ENCODE measurements at places on chromosomes 13 and 19. TPM values are rescaled to one million over a fixed set of nuclear protein-coding genes. Genes with fewer than 3 reads are reported as not detected.

Gene KIR3DL2
- total RNA-seq = not detected

Gene ZNF283
- total RNA-seq = 3.6 TPM

Gene ZNF506
- total RNA-seq = 8.3 TPM

Gene NCAN
- 2.7 TPM for total RNA-seq

Gene PEAK3
- not detected for total RNA-seq

Gene ZNF135
- 5.2 TPM for total RNA-seq

Gene RNF17
- total RNA-seq = not detected

Gene TSEN34
- total RNA-seq = 22.5 TPM

Gene SSC5D
- 1.7 TPM for total RNA-seq

Gene VSTM1
- 0.65 TPM for total RNA-seq

DNA sequence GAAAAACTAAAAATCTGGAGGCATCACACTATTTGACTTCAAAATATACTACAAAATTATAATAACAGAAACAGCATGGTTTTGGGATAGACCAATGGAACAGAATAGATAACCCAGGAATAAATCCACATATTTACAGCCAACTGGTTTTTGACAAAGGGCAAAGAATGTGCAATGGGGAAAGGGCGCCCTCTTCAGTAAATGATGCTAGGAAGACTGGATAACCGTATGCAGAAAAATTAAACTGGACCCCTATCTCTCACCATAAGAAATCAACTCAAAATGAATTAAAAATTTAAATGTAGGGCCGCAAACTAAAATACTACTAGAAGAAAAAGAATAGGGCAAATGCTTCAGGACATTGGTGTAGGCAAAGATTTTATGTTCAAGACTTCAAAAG lies 440.5 kb upstream of the SGCG start:
- DNase-seq = no peak

DNA sequence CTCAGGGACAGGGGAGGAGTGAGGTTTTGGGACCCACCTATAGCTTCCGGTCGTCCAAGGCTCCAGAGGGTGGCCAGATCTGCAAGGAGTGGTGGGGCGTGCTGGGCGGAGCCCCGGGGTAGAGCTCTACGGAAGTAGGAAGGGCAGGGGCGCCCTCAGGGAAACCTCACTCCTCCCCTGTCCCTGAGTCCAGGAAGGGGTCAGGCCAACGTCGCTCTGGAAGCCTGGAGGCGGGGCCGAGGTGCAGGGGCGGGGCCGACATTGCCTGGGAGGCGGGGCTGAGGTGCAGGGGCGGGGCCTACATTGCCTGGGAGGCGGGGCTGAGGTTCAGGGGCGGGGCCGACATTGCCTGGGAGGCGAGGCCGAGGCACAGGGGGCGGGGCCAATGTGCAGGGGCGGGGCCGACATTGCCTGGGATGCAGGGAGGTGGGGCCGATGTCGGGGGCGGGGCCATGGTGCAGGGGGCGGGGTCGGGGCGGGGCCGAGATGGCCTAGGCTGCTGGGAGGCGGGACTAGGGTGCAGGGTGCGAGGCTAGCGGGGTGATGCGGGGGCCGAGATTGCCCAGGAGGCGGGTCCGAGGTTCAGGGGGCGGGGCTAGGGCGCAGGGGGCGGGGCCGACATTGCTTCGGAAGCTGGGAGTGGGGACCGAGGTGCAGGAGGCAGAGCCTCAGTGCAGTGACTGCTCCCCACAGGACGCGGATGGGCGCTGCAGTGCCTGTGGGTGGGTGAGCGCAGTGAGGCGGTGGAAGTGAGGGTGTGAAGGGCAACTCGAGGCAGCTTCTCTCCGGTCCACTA lies 4.9 kb upstream of the PALM start:
- peak; percentile 90 for DNase-seq

GRCh38 chr13:28958441-28958840 lies 138.3 kb downstream of the MTUS2 start:
- no peak for DNase-seq

- DNase-seq = no peak
Measured at GRCh38 chr19:31118287-31118955, 230.8 kb downstream of the TSHZ3 start.

- no peak for DNase-seq
Measured at GRCh38 chr19:5002143-5002542, 33.2 kb downstream of the KDM4B start.

GRCh38 chr13:77911751-77912150 lies 6.9 kb downstream of the EDNRB start:
- no peak for DNase-seq

DNA sequence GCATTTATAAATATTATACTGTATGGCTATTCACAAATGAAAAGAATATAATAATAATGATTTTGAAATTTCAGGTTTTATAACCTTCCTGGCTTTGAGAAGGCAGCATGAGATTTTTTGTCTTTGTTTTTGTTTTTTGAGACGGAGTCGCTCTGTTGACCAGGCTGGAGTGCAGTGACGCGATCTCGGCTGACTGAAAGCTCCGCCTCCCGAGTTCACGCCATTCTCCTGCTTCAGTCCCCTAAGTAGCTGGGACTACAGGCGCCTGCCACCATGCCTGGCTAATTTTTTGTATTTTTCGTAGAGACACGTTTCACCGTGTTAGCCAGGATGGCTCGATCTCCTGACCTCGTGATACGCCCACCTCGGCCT lies 64.1 kb downstream of the ZNF429 start:
- no peak for DNase-seq

DNA sequence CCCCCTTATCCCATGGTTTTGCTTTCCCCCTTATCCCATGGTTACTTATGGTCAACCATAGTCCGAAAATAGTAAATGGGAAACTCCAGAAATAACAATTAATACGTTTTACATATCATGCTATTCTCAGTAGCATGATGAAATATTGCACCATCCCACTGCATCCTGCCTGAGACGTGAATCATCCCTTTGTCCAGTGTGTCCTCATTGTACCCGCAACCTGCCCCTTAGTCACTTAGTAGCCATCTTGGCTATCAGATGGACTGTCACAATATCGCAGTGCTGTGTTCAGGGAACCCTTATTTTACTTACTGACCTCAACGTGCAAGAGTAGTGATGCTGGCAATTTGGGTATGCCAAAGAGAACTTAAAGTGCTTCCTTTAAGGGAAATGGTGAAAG lies 10.5 kb upstream of the NBEA start:
- DNase-seq = no peak

GRCh38 chr19:10752237-10752912 lies 34.5 kb downstream of the DNM2 start:
- DNase-seq = no peak

DNA sequence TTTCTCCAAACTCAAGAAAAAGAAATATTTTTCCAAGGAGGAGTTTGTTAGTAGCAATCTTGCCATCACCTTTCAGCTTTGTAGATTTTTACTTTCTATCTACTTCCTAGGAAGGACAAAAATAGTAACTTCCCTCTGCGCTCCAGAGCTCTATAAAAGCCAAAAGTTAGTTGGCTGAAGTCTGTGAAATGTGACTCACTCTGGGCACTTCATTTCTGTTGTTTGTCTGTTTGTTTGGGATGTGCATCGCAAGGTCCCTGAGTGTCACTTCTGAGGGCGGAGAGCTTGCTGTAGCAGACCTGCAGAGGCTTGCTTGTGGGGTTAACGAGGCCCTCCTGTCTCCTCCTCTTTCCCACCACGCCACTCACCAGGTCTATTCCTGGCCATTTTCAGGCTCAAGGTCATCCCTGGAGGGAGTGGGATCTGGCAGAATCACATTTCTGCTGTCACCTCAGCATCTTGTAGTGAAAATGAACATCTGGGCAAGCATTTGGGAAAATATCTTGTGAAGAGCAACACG lies 307.6 kb downstream of the GPC6 start:
- DNase-seq = no peak

DNA sequence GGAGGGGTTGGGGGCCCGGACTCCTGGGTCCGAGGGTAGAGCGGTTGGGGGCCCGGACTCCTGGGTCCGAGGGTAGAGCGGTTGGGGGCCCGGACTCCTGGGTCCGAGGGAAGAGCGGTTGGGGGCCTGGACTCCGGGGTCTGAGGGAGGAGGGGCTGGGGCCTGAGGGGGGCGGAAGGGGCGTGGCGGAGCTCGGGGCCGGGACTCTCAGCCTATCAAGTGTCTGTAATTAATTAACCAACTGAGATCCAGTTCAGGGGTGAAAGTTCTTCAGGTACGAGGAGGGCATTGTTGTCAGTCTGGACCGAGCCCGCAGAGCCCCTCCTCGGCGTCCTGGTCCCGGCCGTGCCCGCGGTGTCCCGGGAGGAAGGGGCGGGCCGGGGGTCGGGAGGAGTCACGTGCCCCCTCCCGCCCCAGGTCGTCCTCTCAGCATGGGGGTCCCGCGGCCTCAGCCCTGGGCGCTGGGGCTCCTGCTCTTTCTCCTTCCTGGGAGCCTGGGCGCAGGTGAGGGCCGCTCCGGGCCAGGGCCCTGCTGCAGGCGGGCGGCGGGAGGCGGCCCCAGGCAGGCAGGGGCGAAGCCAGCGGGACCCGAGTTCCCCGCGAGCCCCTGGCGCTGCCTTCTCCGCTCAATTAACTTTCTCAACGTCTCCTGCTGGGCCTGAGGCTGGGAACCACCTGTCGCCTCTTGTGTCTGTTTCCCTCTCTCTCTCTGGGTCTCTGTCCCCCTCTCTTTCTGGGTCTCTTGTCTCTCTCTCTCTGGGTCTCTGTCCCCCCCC lies 697 bp downstream of the FCGRT start:
- DNase-seq = no peak

DNA sequence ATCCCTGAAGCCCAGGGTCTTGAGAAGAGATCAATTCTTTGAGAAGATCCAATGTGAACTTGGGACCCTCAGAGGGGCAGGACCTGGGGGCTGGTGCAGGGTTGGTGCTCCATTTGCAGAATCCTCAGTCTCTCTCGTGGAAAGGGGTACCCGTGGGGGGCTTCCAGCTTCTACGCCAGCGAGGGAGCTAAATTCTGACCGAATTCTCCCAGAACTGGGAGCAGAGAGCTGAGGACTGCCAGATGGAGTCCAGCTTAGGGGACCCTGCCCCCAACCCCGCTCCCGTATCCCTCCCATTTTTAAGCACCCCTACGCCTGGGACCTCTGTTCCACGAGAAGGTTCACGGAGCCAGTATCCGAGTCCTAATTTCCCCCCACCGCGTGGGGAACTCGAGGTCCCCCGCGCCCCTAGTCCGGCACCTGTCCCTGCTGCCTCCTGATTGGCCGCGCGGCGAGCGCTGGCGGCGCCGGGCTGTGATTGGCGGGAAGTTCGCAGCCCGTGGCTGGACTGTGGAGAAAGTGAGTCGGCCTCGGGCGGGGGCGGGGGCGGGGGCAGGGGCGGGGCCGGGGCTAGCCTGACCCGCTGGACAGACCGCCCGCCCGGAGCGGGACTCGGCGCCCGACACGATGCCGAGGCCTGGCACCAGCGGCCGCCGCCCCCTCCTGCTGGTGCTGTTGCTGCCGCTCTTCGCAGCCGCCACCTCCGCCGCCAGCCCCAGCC lies 4.4 kb upstream of the LTBP4 start:
- no peak for DNase-seq

DNA sequence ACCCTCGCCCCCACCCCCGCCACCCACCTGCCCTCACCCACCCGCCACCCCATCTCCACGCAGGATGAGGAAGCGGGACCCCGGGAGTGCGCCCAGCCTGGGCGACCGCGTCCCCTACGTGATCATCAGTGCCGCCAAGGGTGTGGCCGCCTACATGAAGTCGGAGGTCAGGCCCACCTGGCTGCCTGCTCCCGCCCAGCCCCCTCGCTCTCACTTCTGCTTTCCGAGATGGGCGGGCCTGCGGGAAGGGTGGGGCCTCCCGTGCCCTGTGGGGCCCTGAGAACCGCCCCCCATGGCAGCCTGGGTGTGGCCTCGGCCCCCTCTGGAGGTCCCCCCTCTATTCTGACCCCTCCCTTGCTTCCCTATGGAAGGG lies 3.1 kb upstream of the SPIB start:
- DNase-seq = no peak

DNA sequence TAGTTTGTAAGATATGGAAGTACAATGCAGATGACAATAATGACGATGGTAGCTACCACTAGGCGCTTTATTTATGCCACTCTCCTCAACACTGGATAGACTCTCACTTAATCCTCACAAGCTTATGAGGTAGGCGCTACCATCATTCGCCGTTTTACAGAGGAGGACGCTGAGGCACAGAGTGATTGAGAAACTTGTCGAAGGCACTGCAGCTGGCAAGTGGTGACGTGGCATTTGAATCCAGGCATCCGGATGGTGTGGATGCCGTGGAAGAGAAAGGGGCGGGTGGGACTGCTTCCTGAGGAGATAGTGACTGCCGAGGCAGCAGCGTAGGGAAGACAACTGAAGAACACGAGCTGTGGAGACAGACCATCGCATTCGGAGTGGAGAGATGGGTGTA lies 1.3 kb upstream of the RPS9 start:
- DNase-seq = no peak

GRCh38 chr19:42443944-42444398 lies 1.2 kb upstream of the CXCL17 start:
- DNase-seq = no peak

- no peak for DNase-seq
Measured at GRCh38 chr19:18771328-18772242, 19.5 kb downstream of the COMP start.

- no peak for DNase-seq
Measured at GRCh38 chr19:18480006-18480691, 41.7 kb downstream of the ELL start.

- DNase-seq = no peak
Measured at GRCh38 chr19:42657556-42657955, 62.8 kb upstream of the CEACAM8 start.

- no peak for DNase-seq
Measured at GRCh38 chr13:37736045-37736444, 133.5 kb downstream of the TRPC4 start.

DNA sequence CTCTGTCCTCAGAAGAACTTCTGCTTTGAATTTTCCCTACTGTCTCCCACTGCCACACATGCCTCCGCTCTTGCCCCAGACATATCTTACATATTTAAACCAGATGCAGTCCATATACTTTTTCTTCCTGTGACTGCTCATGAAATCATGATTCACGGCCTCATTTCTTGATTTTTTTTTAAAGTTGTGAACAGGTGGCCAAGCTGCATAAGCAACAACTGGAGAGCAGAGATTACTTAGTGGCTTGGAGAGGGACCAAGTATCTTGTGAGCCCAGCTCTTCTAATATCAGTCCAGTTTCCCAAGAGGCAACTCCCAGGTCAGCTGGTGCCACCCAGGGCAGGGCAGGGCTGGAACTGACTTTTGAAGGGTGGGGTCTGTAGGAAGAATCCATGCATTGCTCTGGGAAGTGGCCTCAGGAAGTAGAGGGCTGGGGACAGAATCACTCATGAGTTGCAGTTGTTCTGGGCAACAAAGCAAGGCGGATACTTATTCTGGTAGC lies 152.4 kb downstream of the LMO7 start:
- DNase-seq = no peak

All from H1 (cell line).